Hematopoietic multipotent progenitor cell treated with erythropoietin and hydrocortisone succinate and interleukin-3 and kit ligand, for 17 days (in vitro differentiated cells): ENCODE measurements at places on chromosomes 16 and 17.

- DNase-seq, result no peak
Observed at GRCh38 chr17:77178563-77178962, 37.8 kb downstream of the SEC14L1 start.

DNA sequence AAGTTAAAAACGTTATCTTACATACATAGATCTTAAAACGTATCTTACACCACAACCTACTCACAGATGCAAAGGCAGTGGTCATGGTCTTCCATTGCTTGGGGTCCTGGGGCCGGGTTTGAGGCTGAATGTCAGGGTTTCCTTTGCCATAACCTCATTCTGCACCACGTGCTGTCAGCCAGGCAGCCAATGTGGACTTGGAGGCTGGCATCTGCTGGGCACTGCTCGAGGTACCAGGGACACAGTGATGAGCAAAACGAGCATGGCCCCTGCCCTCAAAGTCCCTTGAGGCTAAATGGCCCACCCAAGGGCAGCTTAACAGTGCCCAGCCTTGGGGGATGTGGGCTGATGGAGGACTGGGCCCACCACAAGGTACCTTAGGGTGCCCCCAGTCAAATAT lies 35.8 kb upstream of the RGS9 start:
- DNase-seq, result no peak

DNA sequence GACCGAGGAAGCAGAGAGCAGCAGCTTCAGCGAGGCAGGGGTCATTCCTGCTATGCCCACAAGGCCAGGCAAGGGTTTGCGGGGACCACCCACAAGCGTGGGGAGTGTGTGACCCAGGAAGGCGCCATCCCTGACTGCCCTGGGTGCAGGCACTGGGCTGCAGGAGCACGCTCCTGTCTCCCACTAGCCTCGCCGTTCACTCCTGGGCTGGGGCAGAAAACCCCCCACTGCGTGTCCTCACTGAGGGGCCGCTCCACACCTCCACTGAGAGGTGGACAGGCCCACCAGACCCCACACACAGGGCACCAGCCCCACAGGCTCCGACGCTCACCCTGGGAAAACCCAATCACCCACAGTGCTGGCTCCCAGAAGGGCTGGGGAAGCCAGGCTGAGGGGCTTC lies 56.1 kb downstream of the KLHDC4 start:
- no peak for DNase-seq

GRCh38 chr17:33858682-33859081 lies 396.4 kb upstream of the CCL2 start:
- DNase-seq, result peak; percentile 73

GRCh38 chr16:69833357-69834282 lies 71.5 kb downstream of the WWP2 start:
- DNase-seq, result no peak

DNA sequence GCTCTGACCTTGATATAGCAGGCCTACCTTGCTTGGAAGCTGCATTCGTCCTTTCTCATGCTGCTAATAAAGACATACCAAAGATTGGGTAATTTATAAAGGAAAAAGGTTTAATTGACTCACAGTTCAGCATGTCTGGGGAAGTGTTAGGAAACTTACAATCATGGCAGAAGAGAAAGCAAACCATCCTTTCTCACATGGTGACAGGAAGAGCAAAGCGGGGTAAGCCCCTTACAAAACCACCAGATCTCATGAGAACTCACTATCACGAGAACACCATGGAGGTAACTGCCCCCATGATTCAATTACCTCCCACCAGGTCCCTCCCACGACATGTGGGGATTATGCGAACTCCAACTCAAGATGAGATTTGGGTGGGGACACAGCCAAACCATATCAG lies 6.0 kb upstream of the MAPT start:
- DNase-seq, result no peak

DNA sequence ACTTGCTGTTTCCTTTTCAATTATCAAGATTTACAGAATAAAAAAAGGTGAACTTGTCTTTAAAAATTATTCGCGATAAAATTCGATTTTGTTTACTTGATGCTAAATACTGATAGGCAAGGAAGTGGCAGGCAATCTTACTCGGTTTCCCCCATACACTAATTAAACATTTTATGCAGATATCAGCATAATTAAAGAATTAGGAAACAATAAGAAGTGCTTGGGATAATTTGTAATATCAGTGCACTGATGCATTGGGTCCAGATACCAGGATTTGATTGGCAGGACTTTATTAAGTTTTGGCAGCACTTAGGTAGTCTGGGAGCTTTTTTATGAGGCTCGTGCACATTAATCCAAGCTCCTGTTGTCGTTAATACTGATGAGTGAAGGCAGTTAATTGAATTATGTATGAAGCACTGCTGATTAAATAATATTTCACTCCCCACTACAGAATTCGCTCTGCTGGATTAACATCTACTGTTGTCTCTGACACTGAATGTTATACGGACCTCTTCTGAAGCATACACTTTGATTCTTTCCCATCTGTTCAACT lies 165.6 kb downstream of the CA10 start:
- DNase-seq, result no peak

DNA sequence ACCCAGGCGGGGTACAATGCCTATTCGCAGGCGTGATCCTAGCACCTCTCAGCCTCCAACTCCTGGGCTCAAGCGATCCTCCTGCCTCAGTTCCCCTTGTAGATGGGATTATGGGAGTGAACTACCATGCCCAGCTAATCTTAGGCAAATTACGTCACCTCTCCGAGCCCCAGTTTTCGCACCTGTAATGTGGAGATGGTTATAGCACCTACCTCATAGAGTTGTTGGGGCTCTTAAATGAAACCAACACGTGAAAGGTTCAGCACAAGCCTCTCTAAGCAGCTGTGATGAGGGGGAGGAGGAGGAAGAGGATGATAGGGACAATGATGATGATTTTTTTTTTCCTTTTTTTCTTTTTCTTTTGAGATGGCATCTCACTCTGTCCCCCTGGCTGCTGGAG lies 59.9 kb downstream of the ABR start:
- no peak for DNase-seq

GRCh38 chr16:69936751-69937211 lies 14.4 kb upstream of the CLEC18A start:
- DNase-seq, result no peak

- DNase-seq, result no peak
Observed at GRCh38 chr16:52318302-52319009, 228.5 kb downstream of the TOX3 start.

GRCh38 chr17:72446118-72446517 lies 325.3 kb downstream of the SOX9 start:
- no peak for DNase-seq

- no peak for DNase-seq
Observed at GRCh38 chr17:15444805-15445204, 22.6 kb downstream of the CDRT4 start.

GRCh38 chr16:23920899-23921298 lies 85.1 kb downstream of the PRKCB start:
- DNase-seq, result no peak

DNA sequence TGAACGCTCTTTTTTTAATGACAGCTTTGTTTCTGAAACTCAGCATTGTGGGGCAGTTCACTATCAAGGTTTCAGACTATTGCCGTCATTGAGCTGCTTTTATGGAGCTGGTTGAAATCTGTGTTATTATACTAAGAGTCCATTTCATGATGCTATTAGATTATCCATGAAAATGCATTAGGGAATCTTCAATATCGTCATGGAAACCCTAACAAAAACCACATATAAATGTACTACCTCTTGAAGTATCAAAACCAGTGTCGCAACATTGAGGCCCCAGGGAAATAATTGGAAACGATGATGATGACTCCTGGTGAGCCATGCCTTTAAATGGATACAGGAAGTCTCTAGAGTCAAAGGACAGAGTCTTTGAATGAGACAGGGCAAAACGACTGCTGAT lies 231.6 kb upstream of the CPHXL start:
- no peak for DNase-seq

- DNase-seq, result no peak
Observed at GRCh38 chr17:40115101-40115436, 6.7 kb upstream of the MSL1 start.

DNA sequence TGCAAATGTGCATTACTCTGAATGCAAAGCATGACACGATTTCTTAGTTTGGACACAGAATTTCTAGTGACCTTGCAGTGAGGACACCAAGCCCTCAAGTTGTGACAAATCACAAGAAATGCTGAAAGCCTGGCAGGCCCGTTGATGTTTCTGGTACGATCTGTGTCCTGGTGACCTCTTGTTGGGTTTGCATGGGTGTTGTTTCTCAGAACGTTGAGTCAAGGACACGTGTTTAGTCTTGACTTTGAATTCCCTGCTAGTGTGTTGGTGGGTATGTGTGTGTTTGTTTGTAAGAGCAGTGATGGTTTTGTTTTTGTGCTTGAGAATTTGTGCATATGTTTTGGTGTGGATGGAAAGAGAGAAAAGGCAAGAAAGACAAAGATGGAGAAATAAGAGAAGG lies 37.8 kb upstream of the MAF start:
- no peak for DNase-seq

GRCh38 chr16:81437865-81438264 lies 6.7 kb upstream of the CMIP start:
- no peak for DNase-seq

DNA sequence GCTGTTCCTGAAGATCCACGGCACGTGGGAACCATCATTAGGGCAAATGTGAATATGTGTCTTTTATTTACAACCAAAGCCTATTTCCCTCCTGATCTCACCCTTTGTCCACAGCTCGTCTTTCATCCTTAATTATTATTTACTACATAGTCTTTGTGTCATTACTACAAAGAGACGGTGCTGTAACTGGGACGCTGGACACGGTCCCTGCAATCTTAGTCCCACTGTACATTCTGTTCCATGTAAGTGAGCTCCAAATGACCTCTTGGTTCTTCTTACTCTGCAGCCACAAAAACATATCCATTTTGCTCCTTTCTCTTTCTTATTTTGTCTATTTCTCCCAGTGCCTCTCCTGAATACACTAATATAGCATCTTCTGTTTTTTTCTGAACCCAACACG lies 12.7 kb upstream of the KRT23 start:
- no peak for DNase-seq

- peak; percentile 47 for DNase-seq
Observed at GRCh38 chr17:7479213-7480088, at the start of gene ZBTB4. TSS of gene ZBTB4 (minus strand) at chr17:7479631. CDS start at chr17:7466801, 12,830 bp downstream.

DNA sequence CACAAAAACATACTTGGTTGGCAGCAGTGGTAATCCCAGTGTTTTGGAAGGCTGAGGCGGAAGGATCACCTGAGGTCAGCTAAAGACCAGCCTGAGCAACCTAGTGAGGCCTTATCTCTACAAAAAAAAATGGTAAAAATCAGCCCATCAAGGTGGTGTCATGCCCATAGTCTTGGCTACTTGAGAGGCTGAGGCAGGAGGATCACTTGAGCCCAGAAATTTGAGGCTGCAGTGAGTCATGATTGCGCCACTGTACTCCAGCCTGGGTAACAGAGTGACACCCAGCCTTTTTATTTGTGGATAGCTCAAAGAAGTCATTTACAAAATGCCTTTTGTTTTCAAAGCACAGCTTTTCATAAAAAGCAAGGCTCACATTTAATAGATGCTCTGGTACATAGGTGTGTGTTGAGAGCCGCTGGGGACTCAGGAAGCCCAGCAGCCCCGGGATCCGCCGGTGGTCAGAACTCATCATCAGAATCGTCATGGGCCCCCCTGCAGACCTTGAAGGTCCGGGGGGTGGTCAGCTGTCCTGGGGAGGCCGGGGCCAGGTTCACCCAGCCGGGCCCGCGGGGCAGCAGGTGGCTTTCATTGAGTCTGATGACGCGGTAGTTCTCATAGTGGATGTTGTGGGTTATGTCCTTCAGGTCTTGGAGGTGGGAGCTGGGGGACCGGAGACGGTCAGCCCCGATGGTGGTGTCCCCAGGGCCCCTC lies 10.5 kb upstream of the ZNF500 start:
- DNase-seq, result no peak

GRCh38 chr16:10770907-10771306 lies 27.3 kb downstream of the NUBP1 start:
- no peak for DNase-seq

- no peak for DNase-seq
Observed at GRCh38 chr17:279776-280175, 72.8 kb downstream of the RPH3AL start.

DNA sequence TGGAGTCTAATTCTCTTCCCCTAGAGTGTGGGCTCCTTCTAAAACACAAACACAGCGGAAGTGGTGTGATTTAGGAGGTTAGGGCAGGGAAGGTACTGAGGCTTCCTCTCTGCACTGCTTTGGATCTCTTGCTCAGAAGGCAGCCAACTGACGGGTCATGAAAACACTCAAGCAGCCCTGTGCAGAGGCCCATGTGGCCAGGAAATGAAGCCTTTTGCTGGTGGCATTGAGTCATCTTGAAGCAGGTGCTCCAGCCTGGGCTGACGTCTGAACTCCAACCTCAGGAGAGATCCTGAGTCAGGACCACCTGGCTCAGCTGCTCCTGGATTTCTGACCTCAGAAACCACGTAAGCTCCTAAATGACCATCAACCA lies 72.9 kb downstream of the MRM1 start:
- no peak for DNase-seq

GRCh38 chr16:71504901-71505300 lies 15.8 kb upstream of the ZNF19 start:
- DNase-seq, result no peak

GRCh38 chr16:77246150-77246549 lies 46.9 kb downstream of the SYCE1L start:
- DNase-seq, result no peak

DNA sequence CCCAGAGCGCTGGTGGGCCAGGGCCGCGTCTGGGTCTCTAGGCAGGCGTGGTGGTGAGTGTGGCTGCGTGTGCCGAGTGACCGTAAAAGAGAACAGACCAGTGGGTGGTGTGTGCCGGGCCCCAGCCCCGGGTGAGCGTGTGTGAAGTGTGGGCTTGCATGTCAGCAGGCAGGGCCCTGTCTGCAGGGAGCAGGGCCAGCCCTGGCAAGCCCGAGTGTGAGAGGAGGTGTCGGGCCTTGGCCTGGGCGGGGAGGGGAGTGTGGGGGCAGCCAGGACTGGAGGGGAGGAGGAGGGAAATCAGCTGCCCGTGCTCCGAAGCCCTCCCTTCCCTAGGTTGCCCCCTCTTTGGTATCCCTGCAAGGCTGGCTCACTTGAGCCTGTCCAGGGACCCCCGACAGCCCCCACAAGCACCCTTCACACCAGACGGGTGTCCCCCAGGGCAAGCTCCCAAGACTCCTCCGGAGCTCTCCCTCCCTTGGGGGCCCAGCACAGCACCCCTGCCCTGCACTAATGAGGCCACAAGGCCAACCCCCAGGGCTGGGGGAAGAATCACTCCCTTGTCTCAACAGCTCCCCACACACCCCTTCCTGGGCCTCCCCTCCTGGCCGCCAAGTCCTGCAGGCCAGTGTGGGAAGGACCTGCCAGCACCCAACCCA lies 1.9 kb downstream of the USH1G start:
- no peak for DNase-seq

- no peak for DNase-seq
Observed at GRCh38 chr16:59400830-59401229, 666.7 kb upstream of the GOT2 start.

- DNase-seq, result no peak
Observed at GRCh38 chr16:52863000-52863399, 189.7 kb downstream of the CHD9NB start.

GRCh38 chr17:44213403-44214229 lies 5.9 kb downstream of the UBTF start:
- no peak for DNase-seq

GRCh38 chr17:66734186-66734943 lies 100.6 kb upstream of the CACNG5 start:
- no peak for DNase-seq
